ENCODE measurements at places on chromosomes 2 and 18.
A peak's percentile ranks its signal among the peaks of the same experiment; 100 is the strongest.

DNA sequence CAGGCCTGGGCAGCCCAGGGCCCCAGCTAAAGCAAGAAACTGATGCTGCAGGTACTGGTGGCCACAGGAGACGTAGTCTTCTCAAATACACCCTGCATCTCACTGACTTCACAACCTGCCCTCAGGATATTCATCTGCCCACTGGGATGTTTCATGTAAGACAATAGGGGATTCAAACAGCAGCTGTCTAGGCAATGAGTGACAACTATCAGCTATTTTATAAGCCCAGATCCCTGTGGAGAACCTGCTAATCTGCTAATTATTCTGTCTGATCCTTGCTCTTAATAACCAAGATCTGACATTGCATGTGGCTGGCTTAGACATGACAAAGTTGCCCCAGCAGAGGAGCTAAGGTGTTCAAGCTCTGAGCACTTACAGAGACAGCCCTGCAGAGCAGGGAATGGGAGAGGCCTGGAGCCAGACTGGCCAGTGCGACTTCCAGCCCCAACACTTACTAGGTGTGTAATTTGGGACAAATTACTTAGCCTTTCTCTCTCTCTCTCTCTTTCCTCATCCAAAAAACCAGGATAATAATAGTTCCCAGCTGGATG, 28.6 kb downstream of the SIGLEC15 start:
- DNase-seq, result no peak

- DNase-seq, result no peak
These were observed 446.7 kb downstream of the SETBP1 start for GRCh38 chr18:45127405-45127804.

GRCh38 chr2:121245120-121245820, 39.7 kb downstream of the TFCP2L1 start:
- no peak for DNase-seq

- DNase-seq, result no peak
These were observed 142.4 kb upstream of the AQP4 start for GRCh38 chr18:27007880-27008279.

DNA sequence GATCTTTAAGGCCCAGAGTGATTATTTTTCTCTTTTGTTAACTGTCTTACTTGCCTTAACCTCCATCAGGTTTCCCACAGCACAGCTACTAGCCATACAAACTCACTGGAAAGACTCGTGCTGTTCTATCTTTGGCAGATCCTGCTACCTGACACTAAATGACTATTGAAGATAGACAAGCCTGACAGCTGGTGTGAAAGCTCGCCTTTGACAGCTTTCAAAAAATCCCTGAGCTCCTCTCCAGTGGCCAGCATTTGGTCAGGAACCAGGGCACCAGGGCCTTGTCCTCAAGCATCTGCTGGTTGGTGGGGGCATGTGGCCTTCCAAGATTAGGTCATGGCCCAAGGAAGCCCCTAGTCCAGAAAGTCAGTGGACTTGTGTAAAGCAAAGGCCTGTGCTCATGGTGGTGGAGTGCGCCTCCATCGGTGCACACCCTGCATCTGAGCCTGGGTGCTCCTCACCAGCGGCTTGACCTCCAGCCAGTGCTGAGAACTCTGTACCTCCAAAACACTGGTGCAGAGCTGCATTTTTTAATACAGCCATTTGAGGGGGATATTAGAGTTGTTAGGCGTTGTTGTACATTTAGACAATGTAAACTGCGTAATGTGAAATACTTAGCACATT, 158.5 kb downstream of the NCK2 start:
- DNase-seq, result no peak

DNA sequence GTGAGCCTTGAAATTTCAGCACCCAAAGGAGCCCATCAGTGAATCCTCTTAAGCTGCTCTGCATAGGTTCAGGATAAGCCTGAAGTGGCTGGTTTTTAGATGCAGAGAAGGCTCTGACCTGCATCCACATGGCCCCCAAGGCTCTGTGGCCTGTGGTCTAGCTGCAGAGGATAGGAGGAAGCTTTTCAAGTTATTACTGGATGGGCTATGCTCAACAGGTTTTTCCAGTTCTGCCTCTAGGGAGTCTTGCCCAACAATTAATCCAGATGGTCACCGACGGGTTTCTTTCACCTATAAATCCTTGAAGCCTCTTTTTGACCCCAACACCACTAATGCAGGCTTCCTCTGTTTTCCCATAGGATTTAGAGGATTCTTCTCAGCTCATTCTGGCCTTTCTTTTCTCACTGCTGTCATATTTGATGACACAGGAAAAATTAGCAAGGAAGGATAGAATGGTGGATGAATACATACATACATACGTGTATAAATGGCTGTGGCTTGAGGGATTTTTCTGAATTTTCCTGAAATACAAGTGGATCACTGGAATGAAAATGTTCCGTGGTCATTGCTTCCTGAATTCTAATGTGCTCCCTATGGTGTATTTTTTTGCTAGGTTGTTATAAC, 52.2 kb upstream of the BCL2L11 start:
- DNase-seq, result no peak

DNA sequence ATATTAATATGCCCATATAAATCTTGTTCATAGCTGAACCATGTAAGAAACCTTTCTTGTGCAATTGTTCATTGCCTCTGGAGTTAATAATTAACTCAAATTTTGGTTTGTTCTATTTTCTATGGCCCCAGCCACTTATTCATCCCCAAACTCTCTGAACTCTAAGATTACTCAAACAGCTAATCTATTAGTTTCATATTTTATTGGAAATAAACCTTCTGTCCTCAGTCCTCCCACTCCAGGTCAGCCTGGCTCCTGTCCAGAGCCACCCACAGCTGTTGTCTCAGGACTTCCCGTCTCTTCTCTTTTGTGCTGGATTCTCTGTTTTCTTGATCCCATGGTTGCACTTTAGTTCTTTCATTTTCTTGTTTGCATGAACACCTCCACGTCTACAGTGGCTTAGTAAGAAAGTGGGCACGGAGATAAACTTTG, 4.4 kb upstream of the RNF103 start:
- no peak for DNase-seq

DNA sequence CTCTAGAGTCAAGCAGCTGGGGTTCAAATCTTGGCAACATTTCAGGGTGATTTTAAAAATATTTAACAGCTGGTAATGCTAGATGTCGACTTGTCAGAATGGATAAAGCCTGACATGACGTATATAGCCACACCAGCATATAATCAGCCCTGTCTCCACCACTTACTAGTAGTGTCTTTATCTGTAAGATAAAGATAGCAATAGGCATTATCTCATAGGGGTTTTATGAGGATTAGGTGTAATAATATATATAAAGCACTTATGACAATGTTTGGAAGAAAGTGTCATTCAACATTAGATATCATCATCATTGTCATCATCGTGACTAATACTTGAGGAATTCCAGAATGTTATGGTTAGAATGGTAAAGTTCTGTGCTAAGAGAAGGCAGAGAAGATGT, 369.0 kb upstream of the CWC22 start:
- no peak for DNase-seq

GRCh38 chr2:11872247-11872947, 126.0 kb downstream of the LPIN1 start:
- DNase-seq, result peak; percentile 49

DNA sequence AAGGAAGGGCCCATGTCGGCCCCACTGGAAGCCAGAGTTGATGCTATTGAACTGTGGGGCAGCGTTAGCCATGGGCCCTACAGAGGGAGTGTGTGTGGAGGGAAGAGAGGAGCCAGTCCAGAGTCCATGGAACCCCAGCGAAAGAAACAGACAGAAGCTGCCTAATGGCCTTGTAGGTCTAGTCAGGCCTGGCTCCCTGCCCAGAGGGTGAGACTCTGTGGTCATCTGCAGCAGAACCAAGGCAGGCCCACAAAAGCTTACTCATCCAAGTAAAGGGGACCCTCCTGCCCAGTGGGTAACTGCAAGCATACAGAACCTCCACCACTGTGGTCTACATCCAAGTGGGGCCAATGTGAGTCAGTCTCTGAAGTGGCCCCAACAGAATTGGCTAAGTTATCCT, 439.8 kb downstream of the TGIF1 start:
- peak; percentile 42 for DNase-seq

DNA sequence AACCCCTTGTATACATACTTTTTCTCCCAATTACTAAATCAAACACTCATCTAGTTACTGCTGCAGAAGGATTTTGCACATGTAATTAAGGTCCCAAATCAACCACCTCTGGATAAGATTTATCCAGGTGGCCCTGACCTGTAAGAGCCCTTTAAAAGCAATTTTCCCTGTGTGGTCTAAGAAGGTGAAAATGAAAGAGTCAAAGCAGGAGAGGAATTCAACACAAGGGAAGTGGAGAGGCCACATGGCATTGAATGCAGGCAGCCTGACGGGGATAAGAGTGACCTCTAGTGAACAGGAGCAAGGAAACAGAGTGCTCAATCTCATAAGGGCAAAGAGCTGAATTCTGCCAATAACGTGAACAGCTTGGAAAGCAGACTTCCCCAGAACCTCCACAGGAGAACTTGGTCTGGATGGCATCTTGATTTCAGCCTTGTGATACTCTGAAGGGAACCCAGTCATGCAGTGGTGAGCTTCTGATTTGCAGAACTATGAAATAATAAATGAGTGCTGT, 27.2 kb downstream of the PPP3R1 start:
- peak; percentile 71 for DNase-seq

- no peak for DNase-seq
These were observed 87.7 kb upstream of the HAAO start for GRCh38 chr2:42879913-42880737.

DNA sequence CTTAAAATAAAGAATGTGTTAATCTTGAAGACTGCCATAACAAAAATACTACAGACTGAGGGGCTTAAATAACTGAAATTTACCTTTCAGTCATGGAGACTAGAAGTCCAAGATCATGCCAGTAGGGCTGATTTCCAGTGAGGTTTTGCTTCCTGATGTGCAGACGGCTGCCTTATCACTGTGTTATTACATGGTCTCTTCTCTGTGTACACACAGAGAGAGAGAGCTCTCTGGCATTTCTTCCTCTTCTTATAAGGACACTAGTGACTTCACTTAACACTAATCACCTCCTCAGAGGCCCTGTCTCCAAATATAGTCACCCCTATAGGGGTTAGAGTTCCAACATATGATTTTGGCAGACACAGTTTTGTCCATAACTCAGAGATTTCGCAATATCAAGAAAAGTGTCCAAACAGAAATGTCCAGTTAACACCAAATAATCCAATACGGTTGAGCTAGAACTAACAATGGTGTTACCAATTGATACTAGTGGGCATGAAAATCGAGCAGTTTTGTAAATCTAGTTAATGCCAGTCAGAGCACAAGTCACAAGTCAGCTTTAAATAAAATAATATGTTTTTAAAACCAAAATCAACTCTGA, 399.8 kb downstream of the ADCYAP1 start:
- no peak for DNase-seq

- no peak for DNase-seq
These were observed 15.3 kb upstream of the MPPE1 start for GRCh38 chr18:11923450-11923849.

GRCh38 chr2:153101187-153101586, 377.4 kb downstream of the RPRM start:
- DNase-seq, result peak; percentile 13

GRCh38 chr2:200736646-200737274, 75.0 kb upstream of the BZW1 start:
- no peak for DNase-seq

- DNase-seq, result peak; percentile 35
These were observed 79.2 kb downstream of the LAMA1 start for GRCh38 chr18:7038330-7038851.

DNA sequence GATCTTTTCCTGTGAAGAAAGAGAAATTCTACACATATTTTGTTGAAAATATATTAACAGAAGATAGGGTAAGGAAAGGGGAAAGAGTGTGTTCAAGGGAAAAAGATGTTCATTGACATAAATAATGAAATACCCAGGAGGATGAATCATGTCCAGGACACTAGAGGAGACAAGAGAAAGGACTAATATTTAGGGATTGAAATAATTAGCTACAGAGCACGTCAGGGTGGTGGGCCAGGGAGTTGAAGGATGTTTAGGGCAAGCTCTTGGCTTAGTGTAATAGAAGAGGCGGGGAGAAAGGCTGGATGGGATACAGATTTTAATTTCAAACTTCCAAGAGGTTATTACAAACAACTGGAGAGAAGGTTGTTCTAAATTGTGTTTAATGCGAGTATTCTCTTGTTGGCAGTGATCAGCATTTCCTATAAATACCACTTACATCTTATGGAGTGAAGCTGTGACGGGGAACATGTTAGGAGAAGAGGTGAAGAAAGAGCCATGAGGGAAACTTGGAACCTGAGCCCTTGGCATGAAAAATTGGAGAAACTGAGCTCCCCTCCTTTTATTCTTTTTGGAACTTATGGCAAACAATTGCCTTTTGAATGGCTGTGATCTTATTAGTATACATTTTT, 36.6 kb upstream of the CETN1 start:
- DNase-seq, result no peak

DNA sequence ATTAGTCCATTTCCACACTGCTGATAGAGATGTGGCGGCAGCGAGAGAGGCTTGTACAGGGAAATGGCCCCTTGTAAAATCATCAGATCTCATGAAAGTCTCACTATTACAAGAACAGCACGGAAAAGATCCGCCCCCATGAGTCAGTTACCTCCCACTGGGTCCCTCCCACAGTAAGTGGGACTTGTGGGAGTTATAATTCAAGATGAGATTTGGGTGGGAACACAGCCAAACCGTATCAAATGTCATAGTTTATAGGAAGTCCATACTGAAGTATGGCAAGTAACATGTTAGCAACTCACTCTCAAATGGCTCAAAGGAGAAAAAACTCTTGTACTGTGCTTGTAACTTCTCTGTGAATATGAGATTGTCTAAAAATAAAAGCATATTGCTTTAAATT, 56.1 kb downstream of the FARP2 start:
- DNase-seq, result peak; percentile 37

- DNase-seq, result no peak
These were observed 638 bp upstream of the IRS1 start for GRCh38 chr2:226799976-226800940.

DNA sequence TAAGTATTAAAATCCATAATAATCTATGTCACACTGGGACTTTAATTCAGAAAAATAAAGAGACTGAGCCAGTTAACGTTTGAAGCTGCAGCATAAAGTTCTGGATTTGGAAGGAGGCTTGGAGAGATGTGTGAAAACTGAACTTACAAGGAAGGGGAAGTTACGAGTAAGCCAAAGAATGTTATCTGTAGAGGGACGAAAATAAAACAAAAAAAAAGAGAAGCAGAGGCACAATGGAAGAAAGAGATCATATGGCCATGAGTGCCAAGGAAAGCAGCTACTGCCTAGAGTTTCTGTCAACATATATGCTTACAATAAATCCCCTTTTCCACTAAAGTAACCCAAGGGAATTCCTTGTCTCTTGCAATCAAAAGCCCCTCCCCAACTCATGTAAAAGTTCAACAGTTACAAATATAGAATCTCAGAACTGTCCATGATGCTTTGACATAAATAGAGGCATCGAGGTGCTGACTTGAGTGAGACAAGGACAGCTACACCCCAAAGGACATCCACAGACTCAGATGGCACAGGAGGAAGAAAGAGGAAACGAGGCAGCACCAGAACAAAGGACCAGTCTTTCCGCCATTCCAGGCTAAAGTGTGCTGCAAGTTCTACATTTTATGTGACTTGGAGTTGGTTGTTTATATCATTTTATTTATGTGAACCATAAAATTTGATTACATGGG, 16.1 kb upstream of the ARL5A start:
- DNase-seq, result peak; percentile 38
